Osteoblast (primary cell): ENCODE measurements at places on chromosomes 2 and 18. TPM values are rescaled to one million over a fixed set of nuclear protein-coding genes. Genes with fewer than 3 reads are reported as not detected.

The FN1 gene
- total RNA-seq = 18,025 and 18,800 TPM in 2 replicates

The SLC5A6 gene
- total RNA-seq = 14.1 TPM in 2 replicates

The C1QL2 gene
- not detected in 2 replicates for total RNA-seq

The DNER gene
- total RNA-seq = 0.36 and 1.2 TPM in 2 replicates

DNA sequence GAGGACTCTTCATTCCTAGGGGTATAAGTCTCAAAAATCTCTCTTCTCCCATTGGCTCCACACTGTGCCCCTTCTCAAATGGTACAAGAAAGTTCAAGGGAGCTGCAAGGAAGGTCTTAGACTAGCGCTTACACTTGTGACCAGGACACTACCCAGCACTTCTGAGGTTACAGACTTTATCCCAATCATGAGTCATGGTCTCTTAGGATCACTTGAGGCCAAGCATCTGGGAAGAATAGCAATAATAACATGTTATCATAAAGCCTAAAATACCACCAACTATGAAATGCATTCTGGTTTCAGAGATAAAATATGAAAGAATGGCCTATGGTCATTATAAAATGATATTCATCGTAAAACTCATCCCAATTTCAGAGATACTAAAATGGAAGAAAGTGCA lies 309.9 kb upstream of the PKDCC start:
- peaks cover 31% of the 10 kb centered on the region for H3K4me1 ChIP-seq
- H3K4me3 ChIP-seq = no peak overlapping the region
- H3K36me3 ChIP-seq = no peaks in the 10 kb centered on the region
- no peak overlapping the region for H3K27ac ChIP-seq
- peaks cover 4% of the 10 kb centered on the region for H3K27me3 ChIP-seq
- peak; percentile 90 for DNase-seq

DNA sequence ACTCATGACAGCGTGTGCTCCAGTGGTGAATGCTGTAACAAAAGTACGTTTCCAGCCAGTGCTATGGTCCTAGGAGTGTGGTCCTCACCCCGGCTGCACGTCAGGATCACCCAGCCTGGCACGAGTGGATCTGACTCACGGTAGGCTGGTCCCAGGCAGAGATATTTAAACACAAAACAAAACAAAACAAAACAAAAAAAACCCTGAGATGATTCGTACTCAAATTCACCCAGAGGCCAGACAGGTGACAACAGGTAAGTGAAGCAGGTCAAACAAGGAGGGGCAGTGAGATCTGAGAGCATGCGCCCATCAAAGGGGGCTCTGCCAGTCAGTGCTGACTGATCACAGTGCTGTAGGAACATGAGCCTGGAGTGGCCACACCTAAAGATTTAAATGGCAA lies 43.2 kb downstream of the C2orf76 start:
- no peak overlapping the region for H3K27ac ChIP-seq
- no peaks in the 10 kb centered on the region for H3K27me3 ChIP-seq
- H3K4me3 ChIP-seq = no peak overlapping the region
- H3K36me3 ChIP-seq = no peaks in the 10 kb centered on the region

DNA sequence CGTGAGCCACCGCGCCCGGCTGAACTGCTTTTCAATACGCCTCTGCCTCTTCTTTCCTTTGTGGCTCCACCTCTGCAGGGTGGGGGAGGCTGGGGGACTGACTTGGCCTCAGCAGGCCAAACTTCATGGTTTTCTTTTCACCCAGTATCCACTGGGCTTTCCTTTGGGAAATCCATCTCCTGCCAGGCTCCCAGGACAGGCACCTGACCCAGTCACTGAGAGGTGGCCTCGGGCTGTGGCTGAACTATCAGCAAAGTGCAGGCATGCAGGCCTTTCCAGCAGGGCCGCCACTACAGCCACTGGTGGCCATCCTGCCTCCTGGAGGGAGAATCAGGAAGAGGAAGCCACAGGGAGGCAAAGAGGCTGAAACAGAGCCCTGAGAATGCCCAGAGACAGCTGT lies 33.4 kb upstream of the SEMA4C start:
- H3K36me3 ChIP-seq = no peaks in the 10 kb centered on the region
- DNase-seq = peak; percentile 58
- H3K4me3 ChIP-seq = no peak overlapping the region
- H3K27me3 ChIP-seq = no peaks in the 10 kb centered on the region

- H3K4me3 ChIP-seq = no peak overlapping the region
- peaks cover 8% of the 10 kb centered on the region for H3K4me1 ChIP-seq
- H3K27ac ChIP-seq = no peak overlapping the region
- H3K27me3 ChIP-seq = peaks cover 31% of the 10 kb centered on the region
- DNase-seq = no peak
Measured at GRCh38 chr2:222322236-222322635, 23.4 kb upstream of the PAX3 start.

DNA sequence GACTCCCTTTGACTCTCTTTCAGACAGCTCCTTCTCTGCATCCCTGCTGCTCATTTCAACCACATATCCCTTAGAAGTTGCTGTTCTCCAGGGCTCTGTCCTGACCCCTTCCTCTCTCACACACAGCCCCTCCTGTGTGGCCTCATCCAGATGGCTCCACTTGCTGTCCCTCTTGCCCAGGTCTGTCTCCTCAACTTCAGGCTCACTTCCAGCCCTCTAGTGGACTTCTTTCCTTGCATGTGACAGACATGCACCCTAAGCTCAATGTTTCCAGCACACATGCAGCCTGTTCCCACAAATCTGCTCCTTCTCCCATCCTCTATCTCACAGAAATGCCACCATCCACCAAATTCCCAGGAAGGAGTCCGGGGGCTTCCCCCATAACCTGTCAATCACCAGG lies 9.0 kb upstream of the MRPL19 start:
- no peak for DNase-seq
- H3K27me3 ChIP-seq = peaks cover 20% of the 10 kb centered on the region
- no peak overlapping the region for H3K4me3 ChIP-seq
- H3K27ac ChIP-seq = no peak overlapping the region

- no peaks in the 10 kb centered on the region for H3K27me3 ChIP-seq
- H3K36me3 ChIP-seq = peaks cover 17% of the 10 kb centered on the region
- H3K27ac ChIP-seq = no peak overlapping the region
- H3K4me1 ChIP-seq = peaks cover 14% of the 10 kb centered on the region
Measured at GRCh38 chr18:58556331-58557007, 72.4 kb downstream of the ALPK2 start.

DNA sequence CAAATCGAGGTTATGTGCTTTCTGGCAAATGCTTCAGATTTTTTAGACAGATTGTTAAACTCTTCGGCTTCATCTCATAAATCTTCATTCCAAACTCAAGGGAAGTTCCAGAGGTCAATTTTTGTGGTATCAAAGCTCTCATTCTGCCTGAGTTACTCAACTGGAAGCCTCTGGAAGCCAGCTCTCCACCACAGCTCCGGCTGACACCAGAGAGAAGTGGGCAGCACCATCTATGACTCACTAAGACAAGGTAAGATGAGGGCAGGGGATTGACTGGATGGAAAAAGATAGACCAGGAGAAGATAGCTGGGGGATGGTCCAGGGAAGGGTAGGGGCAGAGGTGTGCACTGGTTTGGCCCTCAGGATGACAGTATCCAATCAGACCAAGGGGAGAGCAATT lies 137.3 kb upstream of the HNRNPA3 start:
- H3K4me3 ChIP-seq = no peak overlapping the region
- H3K36me3 ChIP-seq = no peaks in the 10 kb centered on the region
- no peak overlapping the region for H3K27ac ChIP-seq
- no peak for DNase-seq
- H3K27me3 ChIP-seq = no peaks in the 10 kb centered on the region
- H3K4me1 ChIP-seq = no peaks in the 10 kb centered on the region

DNA sequence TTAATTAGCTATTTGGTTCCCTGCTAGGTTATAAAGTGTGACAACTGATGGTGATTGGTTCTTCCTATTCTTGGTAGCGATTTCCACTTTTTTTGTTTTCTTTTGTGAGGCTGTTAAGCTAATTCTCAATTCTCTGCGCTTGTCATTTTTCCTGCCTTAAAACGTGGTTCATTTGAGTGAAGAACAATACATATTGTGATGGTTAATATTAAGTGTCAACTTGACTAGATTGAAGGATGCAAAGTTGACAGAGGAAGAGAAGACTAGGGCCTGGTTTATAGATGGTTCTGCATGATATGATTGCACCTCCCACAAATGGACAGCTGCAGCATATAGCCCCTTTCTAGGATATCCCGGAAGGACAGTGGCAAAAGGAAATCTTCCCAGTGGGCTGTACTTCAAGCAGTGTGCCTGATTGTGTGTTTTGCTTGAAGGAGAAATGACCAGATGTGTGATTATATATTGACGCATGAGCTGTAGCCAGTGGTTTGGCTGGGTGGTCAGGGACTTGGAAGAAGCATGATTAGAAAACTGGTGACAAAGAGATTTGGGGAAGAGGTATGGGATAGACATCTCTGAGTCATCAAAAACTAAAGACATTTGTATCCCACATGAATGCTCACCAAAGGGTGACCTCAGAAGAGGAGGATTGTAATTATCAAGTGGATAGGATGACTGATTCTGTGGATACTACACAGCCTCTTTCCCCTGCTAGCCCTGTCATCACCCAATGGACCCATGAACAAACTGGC lies 39.4 kb upstream of the ZNF804A start:
- no peaks in the 10 kb centered on the region for H3K4me1 ChIP-seq
- no peaks in the 10 kb centered on the region for H3K27me3 ChIP-seq
- no peak overlapping the region for H3K27ac ChIP-seq

DNA sequence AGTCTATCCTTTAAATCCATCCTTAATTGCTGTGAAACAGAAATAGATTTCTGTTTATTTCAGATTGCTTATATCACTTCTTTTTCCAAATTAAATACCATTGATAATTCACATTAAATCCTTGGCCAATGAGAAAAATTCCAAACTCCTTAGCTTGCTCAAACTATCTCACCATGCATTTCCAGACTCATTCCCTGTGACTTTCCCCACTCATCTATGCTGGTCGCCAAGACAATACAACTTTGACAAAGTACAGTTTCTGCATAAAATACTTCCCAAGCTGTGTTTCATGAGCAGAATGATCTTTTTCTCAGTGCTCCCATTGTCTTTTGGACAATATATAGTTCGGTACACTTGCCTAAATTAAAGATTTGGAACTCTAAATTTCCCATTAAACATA lies 575.6 kb downstream of the CPS1 start:
- H3K27me3 ChIP-seq = no peaks in the 10 kb centered on the region
- peak overlapping the region; percentile 78 for H3K27ac ChIP-seq
- peaks cover 8% of the 10 kb centered on the region for H3K4me1 ChIP-seq
- H3K36me3 ChIP-seq = no peaks in the 10 kb centered on the region
- no peak for DNase-seq
